ENCODE measurements at places on chromosomes 1 and 21. TPM values are rescaled to one million over a fixed set of nuclear protein-coding genes. Genes with fewer than 3 reads are reported as not detected.

The TDRD5 gene
- total RNA-seq, result 0.64 TPM

The SPRR1B gene
- 1.8 TPM for total RNA-seq

The FAM72B gene
- total RNA-seq, result 1.1 TPM

The GNPAT gene
- total RNA-seq, result 40.5 TPM

The NEGR1 gene
- total RNA-seq, result 9.9 TPM

The MX2 gene
- 6.1 TPM for total RNA-seq

The MPZ gene
- 2.0 TPM for total RNA-seq

DNA sequence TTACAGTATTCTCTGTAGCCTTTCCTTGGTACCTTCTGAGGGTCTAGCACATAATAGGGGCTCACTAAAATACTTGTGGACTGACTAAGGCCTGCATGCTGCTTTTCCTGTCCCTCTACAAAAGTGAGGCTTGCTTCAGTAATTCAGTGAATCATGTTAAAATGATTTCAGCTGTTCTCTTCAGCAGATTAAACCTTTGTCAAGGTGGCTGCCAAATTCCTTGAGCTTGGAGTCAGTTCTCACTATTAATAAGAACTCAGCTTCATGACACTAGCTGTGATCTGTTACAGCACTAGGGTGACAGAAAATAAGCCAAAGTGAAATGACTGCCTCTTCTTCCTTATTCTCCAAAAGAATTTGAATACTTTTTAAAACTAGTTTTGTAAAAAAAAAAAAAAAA, 128.8 kb downstream of the KCNN3 start:
- H3K4me1 ChIP-seq, result no peaks in the 10 kb centered on the region
- no peak overlapping the region for H3K4me3 ChIP-seq
- DNase-seq, result no peak
- H3K27ac ChIP-seq, result no peak overlapping the region
- H3K36me3 ChIP-seq, result no peaks in the 10 kb centered on the region

DNA sequence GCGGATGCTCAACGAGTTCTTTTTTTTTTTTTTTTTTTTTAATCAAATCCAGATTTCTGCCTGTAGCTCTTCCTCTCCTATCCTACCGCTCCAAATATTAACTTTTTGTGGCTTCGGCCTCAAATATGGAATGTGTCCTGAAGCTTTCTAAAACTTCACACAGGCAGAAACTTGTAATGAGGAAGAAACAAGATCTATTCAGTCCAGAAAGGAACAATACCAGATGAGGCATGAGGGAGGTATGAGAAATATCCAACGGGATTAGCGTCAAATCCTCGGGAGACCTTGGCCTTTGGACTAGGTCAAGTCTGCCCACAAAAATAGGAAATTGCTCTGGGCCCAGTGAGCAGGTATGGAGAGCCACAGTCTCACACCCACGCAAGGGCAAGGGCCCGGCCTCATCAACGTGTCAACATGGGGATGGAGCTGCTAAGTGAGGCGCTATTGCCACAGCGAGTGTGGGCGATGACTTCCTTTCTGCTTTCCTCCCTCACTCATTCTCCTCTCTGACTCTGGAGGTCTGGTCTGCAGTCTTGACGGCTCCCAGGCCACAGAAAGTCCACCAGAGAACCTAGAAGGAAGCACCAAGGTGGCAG, 66.6 kb downstream of the BCAR3 start:
- no peaks in the 10 kb centered on the region for H3K27me3 ChIP-seq
- H3K36me3 ChIP-seq, result no peaks in the 10 kb centered on the region
- DNase-seq, result no peak
- H3K4me3 ChIP-seq, result no peak overlapping the region
- H3K27ac ChIP-seq, result peak overlapping the region; percentile 44

- DNase-seq, result no peak
- no peaks in the 10 kb centered on the region for H3K27me3 ChIP-seq
- H3K4me3 ChIP-seq, result no peak overlapping the region
- no peaks in the 10 kb centered on the region for H3K36me3 ChIP-seq
- H3K27ac ChIP-seq, result no peak overlapping the region
- no peaks in the 10 kb centered on the region for H3K4me1 ChIP-seq
Observed at GRCh38 chr1:232789651-232790050, 15.6 kb upstream of the MAP10 start.

GRCh38 chr1:15941899-15942660, 33.8 kb downstream of the ZBTB17 start:
- DNase-seq, result no peak
- peaks cover 100% of the 10 kb centered on the region for H3K36me3 ChIP-seq
- H3K27me3 ChIP-seq, result no peaks in the 10 kb centered on the region
- no peak overlapping the region for H3K27ac ChIP-seq
